ENCODE measurements at places on chromosomes 5 and 9.
A peak's percentile ranks its signal among the peaks of the same experiment; 100 is the strongest.

GRCh38 chr9:76162086-76162730 is 232.0 kb downstream of the RFK start:
- no peak for DNase-seq

GRCh38 chr5:169431386-169431785 is 130.4 kb upstream of the SLIT3 start:
- DNase-seq, result no peak

GRCh38 chr5:136605638-136606037 is 240.3 kb upstream of the TRPC7 start:
- DNase-seq, result no peak

DNA sequence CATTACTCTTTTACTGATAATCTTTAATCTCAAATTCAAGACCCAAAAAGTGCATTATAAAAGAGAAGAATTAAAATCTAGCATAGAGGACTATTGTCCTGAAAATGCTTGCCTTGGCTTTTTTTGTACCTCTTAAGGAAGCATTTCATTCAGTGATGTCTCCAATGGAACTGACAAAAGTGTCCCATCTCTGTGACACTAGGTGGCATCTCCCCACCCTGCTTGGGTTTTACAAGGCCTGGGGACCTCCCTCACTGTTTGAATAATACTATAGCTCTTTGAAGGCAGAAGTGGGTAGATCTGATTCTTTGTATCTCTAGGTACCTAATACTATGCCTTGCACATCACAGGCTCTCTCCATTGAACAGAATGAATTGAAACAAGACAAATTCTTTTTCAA is 180.6 kb downstream of the EPB41L4A start:
- no peak for DNase-seq

DNA sequence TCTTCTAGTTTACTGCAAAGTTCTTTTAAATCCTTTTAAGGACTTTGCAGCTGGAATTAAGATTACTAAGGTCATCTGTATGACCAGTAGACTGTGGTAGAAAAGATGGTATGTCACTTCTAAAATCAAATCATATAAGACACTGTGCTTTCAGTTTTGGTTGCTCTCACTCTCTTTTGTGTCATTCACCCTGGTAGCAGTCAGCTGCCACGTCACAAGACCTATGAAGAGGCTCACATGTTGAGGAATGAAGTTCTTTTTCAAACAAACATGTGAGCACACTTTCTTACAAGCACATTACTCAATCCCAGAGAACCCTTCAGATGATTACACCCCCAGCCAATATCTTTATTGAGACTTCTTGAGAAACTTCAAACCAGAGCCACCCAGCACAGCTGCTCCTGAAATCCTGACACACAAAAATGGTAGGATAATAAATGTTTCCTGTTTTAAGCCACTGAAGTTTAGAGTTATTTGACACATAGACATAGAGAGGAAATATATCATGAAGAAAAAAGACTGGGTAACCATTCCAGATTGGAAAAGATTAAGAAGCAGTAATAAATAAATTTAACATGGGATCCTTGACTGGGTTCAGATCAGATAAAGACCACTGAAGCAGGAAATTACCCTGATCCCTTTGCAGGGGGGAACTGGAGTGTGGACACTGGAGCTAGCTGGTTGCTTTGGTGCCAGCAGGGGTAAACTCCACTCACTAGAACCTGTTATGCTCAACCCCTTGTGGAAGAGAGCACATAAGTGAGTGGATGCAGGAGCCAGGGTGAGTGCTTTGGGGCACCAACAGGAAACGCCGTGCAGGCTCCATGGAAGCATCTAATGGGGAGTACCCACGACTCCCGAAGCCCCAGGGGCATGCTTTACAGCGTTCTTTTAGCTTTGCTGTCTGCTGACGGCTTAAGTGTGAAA is 64.1 kb downstream of the SLCO4C1 start:
- peak; percentile 39 for DNase-seq

DNA sequence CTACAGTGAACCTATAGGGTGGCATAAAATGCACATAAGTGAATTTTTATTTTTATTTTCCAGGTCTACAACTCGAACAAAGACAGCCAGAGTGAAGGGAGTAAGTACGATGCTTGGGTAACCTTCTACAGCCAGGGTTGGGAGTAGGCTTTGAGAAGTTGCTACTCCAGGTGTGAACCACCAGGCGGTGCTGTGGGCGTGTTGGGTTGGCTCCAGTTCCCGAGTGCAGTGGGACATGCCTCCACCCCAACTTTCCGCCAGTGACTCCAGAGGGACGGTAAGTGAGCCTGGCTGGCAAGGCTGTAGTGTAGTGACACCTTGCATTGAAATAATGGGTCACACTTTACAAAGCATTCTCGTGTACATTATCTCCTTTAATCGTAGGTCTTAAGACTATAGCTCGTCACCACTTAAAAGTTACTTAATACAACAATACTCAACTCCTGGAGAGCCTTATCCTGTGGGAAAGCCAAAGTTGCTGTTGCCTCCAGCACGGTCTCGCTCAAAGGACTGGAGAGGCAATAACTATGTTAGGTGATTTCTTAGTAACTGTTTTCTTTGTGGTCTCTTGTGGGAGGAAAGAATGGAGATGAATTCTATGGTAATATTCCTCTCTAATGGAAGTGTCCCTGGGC is 244.0 kb downstream of the ARHGAP26 start:
- no peak for DNase-seq

- no peak for DNase-seq
These were observed 126.7 kb downstream of the SNX18 start for GRCh38 chr5:54644226-54644625.

DNA sequence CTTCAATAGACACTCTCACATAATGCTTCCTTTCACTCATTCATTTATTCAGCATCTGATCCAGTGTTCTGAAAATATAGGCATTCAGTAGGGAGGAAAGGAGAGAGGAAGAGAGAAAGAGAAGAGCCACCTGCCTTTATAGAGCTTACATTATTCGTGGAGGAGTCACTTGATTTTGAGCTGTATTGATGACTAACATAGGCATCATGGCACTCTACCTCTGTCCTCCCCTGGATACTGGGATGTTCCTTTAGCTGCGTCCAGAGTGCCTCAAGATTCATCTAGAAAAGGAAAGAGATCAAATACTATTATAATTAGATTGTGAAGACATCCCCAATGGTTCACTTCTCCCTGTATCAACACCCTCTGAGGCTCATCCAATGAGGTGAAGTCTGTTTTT is 345.1 kb downstream of the SPATA31D1 start:
- no peak for DNase-seq

GRCh38 chr9:97842960-97843359 is 10.1 kb upstream of the FOXE1 start:
- DNase-seq, result no peak

DNA sequence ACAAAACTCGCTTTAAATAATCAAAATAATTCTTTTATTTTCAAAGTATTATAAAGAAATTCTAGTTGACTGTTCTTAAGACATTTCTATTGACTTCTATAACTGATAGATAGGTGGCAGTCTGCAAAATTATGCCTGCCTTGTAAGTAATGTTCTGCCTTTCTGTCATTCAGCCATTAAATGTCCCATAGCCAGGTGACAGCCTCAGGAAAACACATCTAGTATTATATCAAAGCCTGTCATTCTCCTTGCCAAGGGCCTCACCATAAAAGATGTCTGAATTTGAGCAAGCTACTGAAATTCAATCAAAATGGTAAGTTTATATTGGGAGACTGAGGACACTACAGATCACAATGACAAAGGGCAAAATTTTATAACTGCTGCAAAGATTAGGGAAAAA is 170.4 kb upstream of the COX7C start:
- no peak for DNase-seq

GRCh38 chr9:113222482-113222841 is 1.1 kb downstream of the SLC31A1 start:
- DNase-seq, result no peak

DNA sequence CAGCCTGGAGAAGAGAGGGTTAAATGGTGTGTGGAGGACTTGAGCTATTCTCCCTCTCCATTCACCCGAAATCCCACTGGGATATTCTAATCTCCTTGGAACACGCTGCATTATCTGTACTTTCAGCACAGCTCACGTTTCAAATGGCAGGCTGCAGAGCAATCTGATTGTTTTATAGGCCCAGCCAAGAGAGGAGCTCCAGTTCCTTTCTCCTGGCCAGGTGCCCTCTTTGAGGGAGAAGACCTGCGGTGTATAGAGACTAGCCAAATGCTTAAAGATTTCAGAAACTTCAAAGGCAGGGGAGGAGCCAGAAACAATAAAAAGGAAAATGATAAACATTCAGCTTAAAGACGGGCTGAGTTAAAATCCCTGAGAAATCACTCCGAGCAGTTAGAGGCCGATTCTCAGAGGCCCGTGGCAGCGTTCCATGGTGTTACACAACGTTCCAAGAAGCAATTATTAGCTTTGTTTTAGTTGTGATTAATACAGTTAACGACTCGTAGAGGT is 564.0 kb upstream of the KLF4 start:
- no peak for DNase-seq

- DNase-seq, result no peak
These were observed 2.5 kb downstream of the LRRC26 start for GRCh38 chr9:137167277-137167746.

DNA sequence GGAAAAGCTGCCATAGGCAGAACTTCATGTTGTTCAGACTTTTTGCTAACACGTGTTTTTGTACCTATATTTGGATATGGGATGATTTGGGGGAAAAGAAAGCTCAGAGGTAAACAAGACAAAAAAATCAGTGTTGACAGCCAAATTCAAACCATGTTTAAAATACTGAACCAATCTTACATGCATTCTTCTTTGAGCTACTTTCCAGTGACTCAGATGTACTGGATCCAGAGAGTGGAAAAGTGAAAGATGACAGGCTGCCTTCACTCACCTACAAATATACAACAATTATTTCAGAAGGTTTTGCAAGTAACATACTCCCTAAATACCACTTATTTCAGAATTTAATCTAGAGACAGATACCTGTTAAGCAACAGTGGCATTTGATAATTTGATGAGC is 165.7 kb downstream of the MPDZ start:
- no peak for DNase-seq

GRCh38 chr9:96186591-96187011 is 115.4 kb downstream of the HSD17B3 start:
- no peak for DNase-seq

- no peak for DNase-seq
These were observed 457.0 kb upstream of the ZNF462 start for GRCh38 chr9:106405871-106406435.

- DNase-seq, result no peak
These were observed 1378.5 kb upstream of the NUDT12 start for GRCh38 chr5:104941030-104941645.

DNA sequence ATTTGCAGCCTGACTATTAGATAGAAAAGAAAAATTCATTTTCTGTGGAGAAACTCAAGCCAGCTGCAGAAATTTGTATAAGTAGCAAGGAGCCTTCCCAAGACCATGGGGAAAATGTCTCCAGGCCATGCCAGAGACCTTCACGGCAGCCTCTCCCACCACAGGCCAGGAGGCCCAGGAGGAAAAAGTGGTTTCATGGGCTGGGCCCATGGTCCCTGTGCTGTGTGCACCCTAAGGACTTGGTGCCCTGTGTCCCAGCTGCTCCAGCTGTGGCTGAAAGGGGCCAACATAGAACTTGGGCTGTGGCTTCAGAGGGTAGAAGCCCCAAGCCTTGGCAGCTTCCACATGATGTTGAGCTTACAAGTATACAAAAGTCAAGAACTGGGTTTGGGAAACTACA is 73.3 kb upstream of the TTC23L start:
- DNase-seq, result no peak

DNA sequence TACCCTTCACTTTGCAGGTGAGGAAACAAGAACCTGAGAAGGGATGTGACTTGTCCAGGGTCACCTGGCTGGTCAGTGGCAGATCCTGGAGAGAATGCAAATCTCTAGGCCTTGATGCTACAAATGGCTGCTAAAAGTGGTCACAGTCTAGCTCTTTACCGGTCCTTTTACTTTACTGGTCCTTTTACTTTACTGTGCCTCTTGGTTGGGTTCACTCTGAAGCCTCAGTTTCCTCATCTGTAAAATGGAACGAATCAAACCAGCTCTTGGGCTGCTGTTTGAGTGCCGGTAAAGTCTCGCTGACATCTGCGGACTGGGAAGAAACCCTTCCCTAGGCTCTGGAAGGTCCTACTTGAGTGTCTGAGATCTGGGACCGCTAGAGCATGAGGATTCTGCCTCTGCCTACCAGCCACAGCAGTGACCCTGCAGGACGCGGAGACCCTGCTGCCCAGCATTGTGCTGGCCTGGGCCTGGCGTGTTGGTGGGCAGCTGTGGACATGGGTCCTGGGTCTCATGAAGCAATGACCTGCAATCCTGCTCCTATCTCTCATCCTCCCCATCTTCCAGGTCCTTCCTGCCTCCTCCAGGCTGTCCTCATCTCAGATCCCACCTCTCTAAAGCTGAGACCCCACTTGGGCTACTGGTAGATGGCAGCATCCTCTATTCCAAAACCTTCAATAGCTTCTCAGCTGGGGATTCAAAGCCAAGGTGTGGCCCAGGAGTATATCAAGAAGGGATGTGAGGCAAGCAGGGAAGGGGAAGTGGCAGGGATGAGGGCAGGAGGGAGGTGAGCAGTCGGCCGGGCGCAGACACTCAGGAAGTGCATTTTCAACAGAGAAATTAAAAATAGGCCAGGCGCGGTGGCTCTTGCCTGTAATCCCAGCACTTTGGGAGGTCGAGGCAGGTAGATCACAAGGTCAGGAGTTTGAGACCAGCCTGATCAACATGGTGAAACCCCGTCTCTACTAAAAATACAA is 13.3 kb downstream of the CORO2A start:
- no peak for DNase-seq

DNA sequence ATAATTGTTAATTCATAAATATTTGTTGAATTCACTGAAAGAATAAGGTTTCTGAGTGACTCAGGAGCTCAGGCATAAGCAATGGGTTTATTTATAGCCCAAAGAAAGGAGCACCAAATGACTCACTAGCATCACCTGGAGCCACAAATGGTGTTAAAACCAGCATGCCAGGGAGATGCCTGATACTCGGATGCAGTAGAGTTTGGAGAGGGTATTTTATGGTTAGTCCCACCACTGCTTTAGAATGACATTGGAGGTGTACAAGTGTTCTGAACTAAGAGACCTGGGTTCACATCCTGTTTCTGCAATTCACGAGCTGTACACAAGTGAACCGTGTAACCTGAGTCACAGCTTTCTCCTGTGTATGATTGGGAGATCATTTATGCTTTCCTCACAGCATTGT is 25.2 kb downstream of the CCL28 start:
- no peak for DNase-seq

DNA sequence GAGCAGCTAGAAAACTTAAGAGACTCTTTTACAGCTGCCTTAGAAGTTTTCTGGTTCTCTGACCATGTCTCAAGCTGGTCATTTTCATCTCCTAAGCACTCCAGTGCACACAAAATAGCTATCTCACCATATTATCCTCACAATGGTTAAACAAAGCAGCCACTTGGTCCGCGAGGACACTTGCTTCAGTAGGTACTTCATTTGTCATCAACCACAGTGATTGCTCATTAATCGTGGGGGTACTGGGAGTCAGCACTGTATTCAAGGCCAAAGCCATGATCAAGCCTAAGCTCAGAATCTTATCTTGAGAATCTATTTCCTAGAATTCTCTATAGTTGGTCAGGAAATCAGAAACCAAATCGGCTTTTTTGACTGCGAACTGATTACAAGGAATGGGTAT is 2.9 kb downstream of the ARL14EPL start:
- no peak for DNase-seq

Data from SK-N-MC (cell line).